Activated CD4-positive, alpha-beta T cell treated with anti-CD3 and anti-CD28 coated beads, Interleukin-2, amount 50 U/mL, for 1 hour (primary cell): ENCODE measurements at places on chromosomes 13 and 19.

- no peak for DNase-seq
These were observed 4.2 kb downstream of the NAPA start for GRCh38 chr19:47510516-47511127.

DNA sequence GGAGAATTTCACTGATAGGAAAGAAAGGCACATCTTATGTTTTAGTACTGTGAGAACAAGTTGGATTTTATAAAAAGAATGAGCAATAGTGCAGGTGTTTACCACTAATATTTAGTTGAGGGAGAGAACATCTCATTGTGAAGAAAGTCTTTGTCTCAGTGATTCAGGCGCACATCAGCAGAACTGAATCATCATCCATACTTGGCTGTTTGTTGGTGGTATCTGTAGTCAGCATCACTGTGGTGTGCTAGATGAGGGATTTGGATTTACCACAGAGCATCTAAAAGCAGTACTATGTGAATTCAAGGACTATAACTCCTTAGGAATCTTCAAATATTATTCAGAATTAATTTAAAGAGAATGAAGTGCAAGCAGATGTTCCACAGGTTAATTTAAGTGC is 1380.5 kb upstream of the ATXN8OS start:
- no peak for DNase-seq

- no peak for DNase-seq
These were observed 760.6 kb downstream of the EFNB2 start for GRCh38 chr13:105774739-105775460.

DNA sequence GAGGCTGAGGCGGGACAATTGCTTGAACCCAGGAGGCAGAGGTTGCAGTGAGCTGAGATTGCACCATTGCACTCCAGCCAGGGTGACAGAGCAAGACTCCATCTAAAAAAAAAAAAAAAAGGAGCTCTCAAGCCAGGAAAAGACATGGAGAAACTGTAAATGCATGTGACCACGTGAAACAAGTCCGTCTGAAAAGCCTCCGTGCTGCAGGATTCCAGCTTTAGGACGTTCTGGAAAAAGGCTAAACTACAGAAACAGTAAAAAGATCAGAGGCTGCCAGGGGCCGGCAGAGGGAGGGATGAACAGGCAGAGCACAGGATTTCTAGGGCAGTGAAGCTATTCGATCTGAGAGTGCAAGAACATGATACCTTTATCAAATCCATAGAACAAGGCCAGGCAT is 40.7 kb upstream of the NDUFS7 start:
- DNase-seq, result no peak

DNA sequence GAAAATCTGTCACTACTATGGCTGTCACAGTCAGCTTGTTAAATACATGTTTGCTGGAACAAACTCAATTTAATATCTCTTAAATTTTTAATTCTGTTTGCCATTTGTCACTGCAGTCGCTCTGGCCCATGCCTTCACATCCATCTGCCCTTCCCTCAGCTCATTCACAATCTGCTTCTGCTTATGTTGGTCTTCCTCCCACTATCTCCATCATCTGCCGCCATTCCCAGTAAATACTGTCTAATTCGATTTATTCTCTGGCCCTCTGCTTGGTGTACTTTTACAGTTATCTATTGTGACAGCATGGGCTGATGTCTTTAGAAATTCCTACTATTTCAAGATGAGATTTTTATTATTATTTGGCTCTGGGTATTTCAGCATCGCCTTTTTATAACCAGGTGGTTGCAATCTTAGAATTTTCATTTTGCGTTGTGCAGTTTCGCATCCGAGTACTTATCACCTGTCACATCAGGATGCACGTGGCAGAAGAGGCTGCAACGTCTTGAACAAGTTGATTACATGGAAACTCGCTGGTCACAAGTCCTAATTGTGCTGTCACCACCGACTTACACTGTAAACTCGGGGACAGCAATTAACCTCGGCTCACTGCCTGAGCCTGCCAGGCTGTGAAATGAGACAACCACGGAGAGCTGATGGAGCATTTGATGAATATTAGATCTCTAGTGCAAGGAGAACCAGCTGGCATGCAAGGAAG is 158.4 kb downstream of the MYO16 start:
- no peak for DNase-seq

DNA sequence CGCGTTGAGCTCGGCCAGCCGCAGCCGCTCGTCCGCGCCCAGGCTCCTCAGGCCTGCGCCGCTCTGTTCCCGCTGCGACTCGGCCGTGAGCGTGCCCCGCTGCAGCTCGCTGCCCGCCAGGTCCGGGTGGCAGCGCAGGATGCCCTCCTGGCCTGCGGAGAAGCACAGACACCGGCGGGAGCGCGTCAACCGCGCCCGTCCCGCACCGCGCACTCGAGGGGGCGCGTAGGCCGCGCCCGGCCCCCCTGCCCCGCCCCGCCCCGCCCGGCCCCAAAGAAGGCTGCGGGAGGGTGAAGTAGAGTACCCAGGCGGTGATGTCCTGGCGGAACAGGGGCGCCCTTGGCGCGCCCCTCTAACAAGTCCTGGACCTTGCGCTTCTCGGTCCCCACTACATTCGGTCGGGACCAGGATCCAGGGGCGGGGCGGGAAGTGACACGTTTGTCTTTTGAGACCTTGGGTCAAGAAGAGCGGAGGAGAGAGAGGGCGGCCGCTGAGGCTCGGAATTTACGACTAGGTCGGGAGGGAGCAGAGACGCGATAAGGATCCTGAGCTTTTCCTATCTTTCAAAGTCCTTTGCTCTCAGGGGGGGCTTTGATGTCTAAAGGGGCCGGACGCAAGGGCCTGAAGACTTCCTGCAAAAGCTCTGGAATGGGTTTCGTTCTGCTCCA is 9.3 kb upstream of the CDX2 start:
- DNase-seq, result no peak
